ENCODE measurements at places on chromosomes 1 and 21. TPM values are rescaled to one million over a fixed set of nuclear protein-coding genes. Genes with fewer than 3 reads are reported as not detected.

The RHOU gene
- 16.8 TPM for polyA plus RNA-seq

The SERPINC1 gene
- 10.1 TPM for polyA plus RNA-seq

The AZIN2 gene
- polyA plus RNA-seq, result 6.6 TPM

The EPRS1 gene
- polyA plus RNA-seq, result 108 TPM

The MEX3A gene
- polyA plus RNA-seq, result 51.2 TPM

The ZNF695 gene
- 3.0 TPM for polyA plus RNA-seq

The PCP4L1 gene
- polyA plus RNA-seq, result 1.4 TPM

The GABRD gene
- polyA plus RNA-seq, result 1.4 TPM

The BARHL2 gene
- polyA plus RNA-seq, result not detected

The GPR3 gene
- polyA plus RNA-seq, result 0.91 TPM

Data from left renal cortex interstitium (tissue), 4 donors.